AG04450 (cell line): ENCODE measurements at places on chromosomes 5 and 9.
A peak's percentile ranks its signal among the peaks of the same experiment; 100 is the strongest.

DNA sequence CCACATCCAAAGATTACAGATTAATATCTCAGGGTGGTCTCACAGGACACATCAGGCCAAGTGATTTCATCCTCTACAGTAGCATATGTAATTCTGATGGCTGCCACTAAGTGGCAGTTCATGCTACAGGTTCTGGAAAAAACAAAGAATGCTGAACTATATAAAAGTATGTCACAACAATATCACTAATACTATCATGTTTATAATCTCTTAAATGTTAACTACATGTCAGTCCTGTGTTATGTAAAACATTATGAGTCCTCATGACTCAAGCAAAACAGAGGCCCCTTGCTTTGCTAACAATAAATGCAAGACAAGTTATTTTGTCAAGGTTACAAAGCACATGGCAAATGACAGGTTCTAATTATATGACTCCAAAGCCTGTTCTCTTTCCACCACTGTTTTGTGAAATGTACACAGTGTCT lies 233.2 kb downstream of the FBXL17 start:
- no peak for DNase-seq

GRCh38 chr9:113738496-113738892 lies 137.6 kb upstream of the ZNF618 start:
- no peak for DNase-seq

DNA sequence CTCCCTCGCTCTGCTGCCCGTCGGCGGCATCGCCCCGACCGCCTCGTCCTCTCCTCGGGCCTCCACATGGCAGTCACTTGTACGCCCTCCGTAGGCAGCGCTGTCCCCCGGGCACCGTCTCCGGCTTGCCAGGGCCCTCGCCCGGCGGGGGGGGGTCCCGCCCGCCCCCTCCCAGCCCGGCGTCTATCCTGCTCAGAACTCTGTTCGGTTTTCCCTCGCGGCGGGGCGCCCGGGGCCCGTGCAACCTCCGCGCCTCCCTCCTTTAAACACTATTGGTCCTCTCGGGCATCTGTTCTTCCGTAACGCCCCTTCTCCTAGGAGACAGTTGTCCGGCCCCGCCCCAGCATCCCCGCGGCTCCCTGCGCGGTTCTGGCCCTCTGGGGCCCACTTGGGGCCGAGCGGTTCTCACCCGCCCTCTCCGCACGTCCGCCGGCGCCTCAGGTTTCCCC lies 831 bp downstream of the ODF2 start:
- no peak for DNase-seq

GRCh38 chr5:9316733-9317132 lies 229.1 kb downstream of the SEMA5A start:
- no peak for DNase-seq

GRCh38 chr9:131757549-131757948 lies 17.7 kb upstream of the RAPGEF1 start:
- no peak for DNase-seq

DNA sequence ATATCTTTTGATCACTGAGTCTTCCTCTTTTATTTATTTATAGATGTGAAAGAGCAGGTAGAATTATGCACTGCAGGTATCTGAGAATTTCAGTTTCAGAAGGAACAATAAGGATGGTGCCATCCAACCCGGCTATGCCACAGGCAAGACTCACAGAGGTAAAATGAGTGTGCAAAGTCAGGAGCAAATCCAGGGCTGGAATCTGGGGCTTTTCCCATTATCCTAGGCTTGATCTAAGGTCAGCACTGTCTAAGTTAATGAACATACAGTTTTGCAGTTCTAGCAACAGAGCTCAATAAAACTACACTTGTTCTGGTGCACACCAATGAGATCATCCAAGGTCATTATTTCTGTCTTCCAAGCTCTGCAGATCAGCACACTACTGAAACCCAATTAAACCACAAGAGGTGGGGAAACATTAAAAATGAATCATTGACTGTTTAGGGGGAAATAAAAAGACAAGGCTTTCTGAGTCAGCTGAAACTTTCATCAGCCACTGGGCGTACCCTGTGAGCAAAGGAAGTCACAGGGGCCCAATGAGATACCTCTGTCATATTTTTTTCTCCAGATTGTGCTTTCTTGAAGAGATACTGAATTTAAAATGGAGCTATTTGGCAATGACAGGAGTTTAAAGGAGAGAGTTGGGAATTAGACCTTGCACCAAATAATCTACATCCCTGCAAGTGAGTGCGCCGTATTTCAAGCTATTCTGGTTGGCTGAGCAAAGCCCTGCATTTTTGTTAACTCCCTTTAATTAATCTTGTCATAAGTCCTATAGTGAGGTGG lies 662.2 kb upstream of the ZNF608 start:
- peak; percentile 44 for DNase-seq

DNA sequence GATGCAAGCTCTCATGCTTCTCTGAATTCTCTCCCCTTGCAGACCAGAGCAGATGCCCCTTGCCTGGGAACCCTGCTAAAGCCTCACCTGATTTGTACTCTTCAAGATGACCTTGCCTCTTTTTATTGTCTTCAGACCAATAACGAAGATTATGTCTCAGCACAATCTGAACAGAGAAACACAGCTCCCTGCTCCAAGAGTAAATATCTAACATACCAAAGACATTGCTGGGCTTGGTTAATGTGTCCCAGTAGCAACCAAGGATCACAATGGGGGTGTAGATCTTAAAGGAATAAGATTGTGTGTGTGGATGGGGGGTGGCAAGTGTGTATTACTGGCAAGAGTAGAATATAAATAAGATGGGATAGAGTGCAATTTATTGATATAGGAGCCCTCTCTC lies 67.6 kb upstream of the LHFPL2 start:
- DNase-seq: no peak

DNA sequence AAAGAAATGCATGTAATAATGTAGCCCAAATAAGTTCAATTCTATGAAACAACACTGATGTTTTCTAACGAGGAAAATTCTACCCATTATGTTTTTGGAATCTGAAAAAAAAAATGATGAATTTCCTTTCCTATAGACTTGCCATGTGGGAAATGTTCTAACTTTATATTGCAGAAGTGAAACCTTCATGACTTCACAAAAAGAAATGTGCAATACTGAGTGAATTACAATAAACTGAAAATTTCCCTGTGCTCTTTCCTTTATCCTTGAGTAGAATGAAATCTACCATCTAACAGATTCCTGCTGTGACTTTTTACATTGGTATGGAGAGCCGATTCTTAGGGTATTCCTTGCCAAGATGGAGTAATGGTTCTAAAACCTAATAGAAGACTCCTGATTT lies 1622.5 kb downstream of the MAT2B start:
- DNase-seq: no peak

- no peak for DNase-seq
These were observed 219.1 kb upstream of the ELAVL2 start for GRCh38 chr9:24045150-24045549.

GRCh38 chr5:33272288-33272687 lies 168.5 kb upstream of the TARS1 start:
- peak; percentile 60 for DNase-seq

DNA sequence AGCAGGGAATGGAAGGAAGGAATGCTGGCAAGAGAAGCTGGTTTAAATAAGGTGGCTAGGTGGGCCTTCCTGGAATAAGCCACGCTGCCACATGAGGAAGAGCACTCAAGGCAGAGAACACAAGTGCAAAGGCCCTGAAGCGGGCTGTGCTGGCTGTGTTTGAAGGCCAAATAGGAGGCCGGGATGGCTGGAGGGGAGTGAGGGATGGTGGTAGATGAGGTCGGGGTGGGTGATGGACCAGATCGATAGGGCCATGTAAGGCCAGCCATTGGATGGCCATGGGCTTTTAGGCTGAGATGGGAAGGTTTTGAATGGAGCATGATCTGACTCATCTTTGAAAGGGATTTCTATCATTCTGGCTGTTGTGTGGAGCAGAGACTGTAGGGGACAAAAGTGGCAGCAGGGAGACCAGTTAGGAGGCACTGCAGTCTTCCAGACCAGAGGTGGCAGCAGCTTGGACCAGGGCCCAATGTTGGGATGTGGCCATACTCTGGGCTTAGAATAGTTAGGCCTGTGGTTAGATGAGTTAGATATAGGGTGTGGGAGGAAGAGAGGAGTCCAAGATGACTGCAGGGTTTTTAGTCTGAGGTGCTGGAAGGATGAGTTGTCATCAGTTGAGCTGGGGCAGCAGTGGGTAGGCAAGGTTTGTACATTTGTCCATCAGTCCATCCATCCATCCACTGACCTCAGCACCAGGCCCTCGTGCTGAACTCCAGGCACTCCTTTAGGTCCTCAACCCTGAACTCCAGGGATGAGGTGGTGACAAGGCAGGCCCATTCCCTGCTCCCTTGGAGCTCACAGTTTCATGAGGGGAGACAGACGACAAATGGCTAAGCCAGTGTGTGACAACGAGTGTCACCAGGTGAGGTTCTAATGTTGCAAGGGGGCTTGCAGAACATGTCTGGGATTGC lies 30.3 kb downstream of the NDST1 start:
- no peak for DNase-seq

DNA sequence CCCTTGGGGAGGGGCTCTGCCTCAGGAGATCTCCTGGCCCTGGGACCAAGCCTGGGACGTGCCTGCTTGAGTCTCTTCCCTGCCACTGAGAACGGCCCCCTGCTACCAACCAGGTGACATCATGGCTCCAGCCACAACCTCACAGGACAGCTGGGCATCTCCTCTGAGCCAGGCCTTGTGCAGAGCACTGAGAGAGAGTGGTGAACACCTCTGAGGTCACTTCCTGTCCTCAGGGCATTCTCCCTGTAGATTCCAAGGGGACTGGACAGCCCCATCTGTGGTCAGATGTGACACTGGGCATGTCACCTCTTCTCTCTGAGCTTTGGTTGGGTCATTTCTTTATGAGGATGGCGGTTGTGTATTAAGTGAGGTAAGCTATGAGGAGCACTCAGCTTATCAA lies 172.0 kb downstream of the MELK start:
- DNase-seq: no peak

GRCh38 chr5:130514984-130515690 lies 610.9 kb downstream of the CHSY3 start:
- DNase-seq: peak; percentile 3

DNA sequence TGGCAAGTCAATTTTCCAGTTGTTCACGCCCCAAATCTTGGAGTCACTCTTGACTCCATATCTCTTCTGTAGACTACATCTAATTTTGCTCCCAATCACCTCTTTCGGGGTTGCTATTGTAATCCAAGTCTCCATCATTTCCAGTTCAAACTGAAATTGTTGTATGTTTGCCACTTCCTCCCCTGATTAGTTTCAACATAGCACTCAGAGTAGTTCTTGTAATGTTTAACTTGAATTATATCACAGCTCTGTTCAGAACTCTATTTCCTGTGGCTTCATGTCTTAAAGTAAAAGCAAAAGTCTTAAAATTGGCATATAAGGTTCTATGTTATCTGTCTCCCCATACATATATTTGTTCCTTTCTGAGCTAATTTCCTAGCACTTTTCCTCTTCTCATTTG lies 348.5 kb upstream of the RIOK2 start:
- DNase-seq: no peak

DNA sequence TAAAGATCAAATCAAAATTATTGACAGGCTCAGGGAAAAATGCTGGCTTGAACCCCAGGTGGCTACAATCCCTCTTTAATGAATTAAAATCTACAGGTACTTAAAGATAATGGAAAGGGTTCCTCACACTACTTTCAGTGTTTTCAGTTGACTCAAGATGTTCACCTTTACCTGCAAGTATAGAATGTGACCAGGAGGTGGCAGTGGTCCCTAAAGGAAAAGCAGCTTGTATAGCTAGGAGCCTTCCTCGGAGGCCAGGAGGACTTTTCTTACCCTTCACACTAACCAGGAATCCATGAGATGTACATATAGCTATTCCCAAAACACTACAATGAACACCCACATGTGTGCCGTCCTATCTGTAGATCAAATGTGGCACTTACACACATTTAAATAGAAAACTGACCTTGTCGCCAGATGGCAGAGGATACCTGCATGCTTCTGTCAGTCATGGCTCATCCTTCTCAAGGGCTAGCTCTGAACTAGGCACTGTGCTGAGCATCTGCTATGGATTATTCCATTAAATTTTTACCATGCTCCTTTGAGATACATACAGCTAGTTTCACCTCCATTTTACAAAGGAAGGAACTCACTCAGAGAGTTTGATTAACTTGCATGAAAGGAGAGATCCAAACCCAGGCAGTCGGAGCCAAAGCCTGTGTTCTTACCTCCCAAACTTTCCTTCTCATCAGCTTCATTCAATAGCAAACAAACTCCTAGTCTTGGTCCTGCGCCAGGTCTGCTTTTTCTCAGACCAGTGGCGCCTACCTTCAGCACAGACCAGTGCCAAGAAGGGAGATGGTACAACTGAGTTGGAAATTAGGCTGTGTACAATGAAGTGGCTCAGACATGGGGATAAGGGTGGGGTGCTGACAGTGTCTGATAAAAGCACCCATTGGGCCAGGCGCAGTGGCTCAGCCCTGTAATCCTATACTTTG lies 24.5 kb downstream of the C9orf152 start:
- DNase-seq: peak; percentile 44

DNA sequence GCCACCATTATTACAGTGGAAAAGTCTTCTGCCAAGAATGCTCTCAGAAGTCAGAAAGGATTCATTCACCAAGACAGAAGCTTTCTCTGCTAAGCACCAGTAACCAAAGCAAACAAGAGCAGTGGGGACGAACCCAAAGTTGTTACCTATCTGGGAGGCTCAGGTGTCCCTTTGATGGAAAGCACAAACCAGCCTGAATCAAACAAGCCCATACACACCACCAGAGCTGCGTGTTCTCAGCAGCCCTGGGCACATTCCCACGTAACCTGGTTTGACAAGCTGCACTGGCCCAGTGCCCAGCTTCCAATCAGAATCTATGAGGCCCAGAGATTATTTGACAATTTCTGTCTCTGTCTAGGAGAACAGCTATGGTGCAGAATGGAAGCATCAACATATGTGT lies 252.6 kb downstream of the ACTL7B start:
- no peak for DNase-seq

- DNase-seq: no peak
These were observed 144.7 kb upstream of the RAD23B start for GRCh38 chr9:107138261-107138992.

GRCh38 chr9:128905964-128906363 lies 14.8 kb upstream of the PHYHD1 start:
- DNase-seq: no peak

- DNase-seq: no peak
These were observed 1007.0 kb upstream of the NUDT12 start for GRCh38 chr5:104569621-104570020.

DNA sequence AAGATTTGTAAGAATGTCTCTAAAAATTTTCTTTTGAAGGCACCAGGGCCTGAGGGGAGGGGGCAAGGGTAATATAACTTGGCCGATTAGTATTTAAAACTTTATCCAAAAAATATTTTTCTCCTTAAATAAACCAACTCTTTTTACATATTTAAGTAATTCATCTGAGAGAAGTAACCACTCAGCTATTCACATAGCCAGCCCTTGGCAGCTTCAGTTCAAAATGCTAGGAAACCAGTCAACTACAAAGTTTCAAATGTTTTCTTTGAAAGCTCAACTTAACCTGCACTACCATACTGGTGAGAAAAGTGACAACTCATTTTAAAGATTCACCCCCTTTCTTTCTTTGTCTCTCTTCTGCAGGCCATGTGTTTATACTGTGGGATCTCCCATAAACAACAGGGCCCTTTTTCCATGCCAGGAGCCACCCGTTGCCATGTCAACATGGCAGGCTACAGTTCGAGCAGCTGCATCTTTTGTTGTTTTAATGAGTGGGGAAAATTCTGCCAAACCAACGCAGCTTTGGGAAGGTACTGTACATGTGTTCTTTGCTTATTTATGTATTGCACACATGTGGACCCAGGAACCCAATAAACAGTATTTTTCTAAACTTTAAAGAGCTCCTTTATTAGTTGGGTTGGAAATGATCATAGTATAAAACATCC lies 46.3 kb downstream of the AOPEP start:
- DNase-seq: peak; percentile 72

- DNase-seq: no peak
These were observed 224.1 kb upstream of the DAB2 start for GRCh38 chr5:39648848-39649227.
